Astrocyte of the spinal cord (primary cell): ENCODE measurements at places on chromosomes 13 and 19.

GRCh38 chr19:50896591-50897190 lies 14.5 kb downstream of the KLK4 start:
- DNase-seq: no peak

DNA sequence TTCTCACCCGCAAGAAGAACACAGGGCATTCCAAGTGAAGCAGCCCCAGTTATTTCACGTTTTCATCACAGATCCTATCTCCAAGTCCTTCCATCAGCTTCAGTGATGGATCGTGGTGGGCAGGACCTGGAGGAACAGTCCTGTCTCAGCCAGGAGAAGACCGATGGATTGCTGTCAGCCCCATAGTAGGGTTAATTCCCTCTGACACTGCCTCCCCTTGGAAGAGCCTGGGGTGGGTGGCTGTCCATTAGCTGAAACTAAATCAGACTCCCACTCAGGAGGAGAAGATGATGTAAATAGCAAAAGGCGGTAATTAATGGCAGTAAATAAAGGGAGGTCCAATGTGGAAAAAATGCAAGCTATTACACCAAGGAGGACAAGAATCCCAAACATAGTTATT lies 131.0 kb downstream of the TNFRSF19 start:
- no peak for DNase-seq

GRCh38 chr19:17685451-17686022 lies 2.6 kb downstream of the UNC13A start:
- no peak for DNase-seq

- DNase-seq: no peak
Observed at GRCh38 chr13:36006347-36006746, 124.8 kb downstream of the DCLK1 start.
